Central memory CD4-positive, alpha-beta T cell (primary cell): ENCODE measurements at places on chromosomes 13 and 19.

- no peak for DNase-seq
Observed at GRCh38 chr13:67043901-67044300, 186.2 kb downstream of the PCDH9 start.

GRCh38 chr19:8648240-8648639, 17.8 kb downstream of the NFILZ start:
- no peak for DNase-seq

GRCh38 chr19:52603558-52604207, 33.6 kb downstream of the ZNF701 start:
- DNase-seq: no peak

- no peak for DNase-seq
Observed at GRCh38 chr19:47422417-47423163, 3.3 kb upstream of the MEIS3 start.

GRCh38 chr13:93244141-93244917, 17.7 kb downstream of the GPC6 start:
- DNase-seq: no peak

GRCh38 chr13:20828539-20829364, 55.0 kb upstream of the EEF1AKMT1 start:
- peak; percentile 66 for DNase-seq

GRCh38 chr13:79407349-79407979, 1.4 kb upstream of the RBM26 start:
- no peak for DNase-seq

- DNase-seq: no peak
Observed at GRCh38 chr13:50712881-50713280, 130.6 kb downstream of the DLEU7 start.

DNA sequence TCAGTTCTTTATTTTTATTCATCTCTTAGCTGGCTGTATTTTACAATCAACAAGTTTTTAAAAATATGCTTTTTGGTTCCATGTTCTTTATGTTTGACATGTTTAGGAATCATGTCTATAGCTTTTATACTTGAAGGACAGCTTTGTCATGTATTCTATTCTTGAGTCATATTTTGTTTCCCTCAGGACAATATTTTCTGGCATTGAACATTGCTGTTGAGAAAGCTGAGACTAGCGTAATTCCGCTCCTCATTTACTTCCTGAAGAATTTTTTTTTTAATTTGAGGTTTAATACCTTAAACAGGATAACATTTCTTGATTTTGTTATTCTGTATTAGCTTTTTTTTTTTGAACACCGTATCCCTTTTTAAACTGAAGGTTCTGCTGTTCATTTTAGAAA, 53.2 kb downstream of the RB1 start:
- DNase-seq: no peak
